ENCODE measurements at places on chromosomes 7 and 10. TPM values are rescaled to one million over a fixed set of nuclear protein-coding genes. Genes with fewer than 3 reads are reported as not detected.

The MSMB gene
- total RNA-seq = not detected

GRCh38 chr10:29030900-29031299, 258.0 kb upstream of the LYZL1 start:
- H3K27ac ChIP-seq = no peak overlapping the region
- H3K4me1 ChIP-seq = no peaks in the 10 kb centered on the region
- no peak for DNase-seq
- no peak overlapping the region for H3K4me3 ChIP-seq
- no peaks in the 10 kb centered on the region for H3K27me3 ChIP-seq
- H3K36me3 ChIP-seq = no peaks in the 10 kb centered on the region

The SPACDR gene
- 4.1 TPM for total RNA-seq

DNA sequence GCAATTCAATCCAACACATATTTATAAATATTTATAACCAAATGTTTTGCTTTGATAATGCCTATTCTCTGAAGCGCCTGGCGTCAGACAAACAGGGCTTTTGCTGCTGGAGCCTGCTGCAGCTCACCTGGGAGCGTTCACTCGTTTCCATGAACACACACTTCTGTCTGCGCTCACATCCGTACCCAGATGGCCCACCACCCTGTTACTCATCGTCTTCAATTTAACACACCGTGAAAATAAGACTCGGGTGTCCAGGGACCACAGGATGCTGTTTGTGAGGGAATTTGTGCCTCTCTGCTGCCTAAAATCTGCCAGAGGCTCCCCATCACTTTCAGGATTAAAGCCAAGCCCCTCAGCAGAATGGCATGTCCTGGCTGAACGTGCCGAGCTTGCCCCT, 74.1 kb downstream of the SLIT1 start:
- no peak overlapping the region for H3K27ac ChIP-seq
- no peaks in the 10 kb centered on the region for H3K27me3 ChIP-seq
- H3K36me3 ChIP-seq = no peaks in the 10 kb centered on the region
- no peak overlapping the region for H3K4me3 ChIP-seq

GRCh38 chr7:125468855-125469174, 539.2 kb upstream of the POT1 start:
- H3K27me3 ChIP-seq = no peaks in the 10 kb centered on the region
- H3K4me3 ChIP-seq = no peak overlapping the region
- no peaks in the 10 kb centered on the region for H3K4me1 ChIP-seq
- no peaks in the 10 kb centered on the region for H3K36me3 ChIP-seq

The CYP17A1 gene
- total RNA-seq = not detected

GRCh38 chr10:102001435-102002068, 54.4 kb downstream of the ARMH3 start:
- no peaks in the 10 kb centered on the region for H3K27me3 ChIP-seq
- no peak overlapping the region for H3K4me3 ChIP-seq
- peak; percentile 20 for DNase-seq
- peak overlapping the region; percentile 48 for H3K27ac ChIP-seq

GRCh38 chr7:150326657-150327268, 3.4 kb upstream of the ACTR3C start:
- no peak for DNase-seq
- H3K36me3 ChIP-seq = peaks cover 44% of the 10 kb centered on the region
- no peak overlapping the region for H3K27ac ChIP-seq
- no peaks in the 10 kb centered on the region for H3K27me3 ChIP-seq
- no peak overlapping the region for H3K4me3 ChIP-seq
- peaks cover 25% of the 10 kb centered on the region for H3K4me1 ChIP-seq

All from natural killer cell (primary cell).